ENCODE measurements at places on chromosomes 6 and 20.

DNA sequence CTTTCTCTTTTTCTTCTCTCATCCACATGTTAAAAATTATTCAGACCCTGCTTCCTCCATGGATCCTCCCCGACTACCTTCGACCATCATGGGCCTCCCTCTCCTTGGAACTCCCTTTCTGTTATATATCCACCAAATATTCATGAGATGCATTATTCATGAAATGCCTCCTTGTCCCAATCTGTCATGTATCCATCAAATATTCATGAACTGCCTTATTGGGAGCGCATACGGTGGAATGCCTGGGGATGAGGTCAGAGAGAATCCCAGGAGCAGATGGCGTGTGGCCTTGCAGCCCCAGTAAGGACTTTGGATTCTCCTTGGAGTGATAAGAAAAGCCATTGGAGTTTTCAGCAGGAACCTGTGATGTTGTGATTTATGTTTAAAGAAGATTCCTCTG, 97.0 kb downstream of the NRN1 start:
- no peak for DNase-seq

DNA sequence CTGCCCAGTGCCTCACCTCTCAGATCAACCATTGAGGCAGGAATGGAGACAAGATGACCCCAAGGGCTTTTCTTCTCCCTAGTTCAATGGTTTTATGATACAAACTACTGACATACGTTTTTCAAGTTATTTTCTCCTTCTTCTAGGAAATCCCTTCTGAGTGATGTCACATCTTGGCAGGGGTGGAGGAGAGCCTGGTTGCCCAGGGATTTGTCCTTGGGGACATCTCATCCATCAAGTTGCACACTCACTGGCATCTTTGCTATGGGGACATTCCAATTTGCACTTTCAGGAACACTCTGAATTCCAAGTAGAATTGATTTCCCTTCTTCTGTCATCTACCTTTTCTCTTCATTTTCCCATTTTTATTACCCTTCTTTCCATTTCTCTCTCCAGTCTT, 9.9 kb downstream of the ZFP57 start:
- DNase-seq, result no peak

GRCh38 chr20:44747166-44748004, 1.7 kb downstream of the KCNK15 start:
- DNase-seq, result peak; percentile 25

- no peak for DNase-seq
These were observed 29.2 kb upstream of the DSP start for GRCh38 chr6:7512320-7512719.

DNA sequence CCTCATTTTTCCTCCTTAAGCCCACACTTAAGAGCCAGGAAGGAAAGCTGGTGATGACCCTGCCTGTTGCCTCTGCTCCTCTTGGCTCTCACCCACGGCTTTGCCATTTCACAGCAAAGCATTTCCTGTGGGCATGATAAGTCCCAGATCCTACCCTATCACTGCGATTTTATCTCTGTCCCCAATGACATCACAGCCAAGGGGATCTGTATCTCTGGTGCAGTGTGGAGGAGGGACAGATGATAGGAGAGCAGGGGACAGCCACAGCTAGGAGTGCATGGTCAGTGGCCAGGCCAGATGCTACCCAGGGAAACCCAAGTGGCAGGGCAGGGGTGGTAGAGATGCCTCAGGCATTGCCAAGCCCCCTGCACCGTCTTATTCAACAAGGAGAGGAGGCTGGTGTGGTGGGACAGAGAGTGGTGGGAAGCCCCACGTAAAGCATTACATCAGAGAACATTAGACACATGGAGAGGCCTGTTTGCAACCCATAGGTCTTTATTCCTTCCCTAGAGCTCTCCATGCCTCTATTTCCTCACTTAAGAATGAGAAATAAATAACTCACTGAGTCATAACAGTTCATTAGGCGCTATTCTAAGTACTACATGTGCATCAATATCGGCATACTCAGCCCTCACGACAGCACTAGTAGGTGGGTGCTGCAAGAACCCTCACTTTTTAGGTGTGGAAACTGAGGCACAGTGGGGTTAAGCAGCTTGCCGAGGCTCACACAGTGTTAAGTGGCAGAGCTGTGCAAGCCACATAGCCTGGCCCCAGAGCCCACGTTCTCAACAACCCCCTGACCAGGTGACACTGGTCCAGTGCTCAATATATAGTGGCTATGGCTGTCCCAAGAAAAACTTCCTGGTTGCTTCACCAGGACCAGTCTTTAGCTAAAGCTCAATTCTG, 4.6 kb downstream of the TFEB start:
- DNase-seq, result no peak

- no peak for DNase-seq
These were observed 77.7 kb downstream of the SHLD1 start for GRCh38 chr20:5827861-5828260.

Data from central memory CD4-positive, alpha-beta T cell (primary cell).